ENCODE measurements at places on chromosomes 2 and 18. TPM values are rescaled to one million over a fixed set of nuclear protein-coding genes. Genes with fewer than 3 reads are reported as not detected.

The DNPEP gene
- 44.0 TPM for total RNA-seq

The SLC9A2 gene
- not detected for total RNA-seq

- no peak for DNase-seq
Measured at GRCh38 chr18:68925268-68925667, 127.4 kb downstream of the CCDC102B start.

- DNase-seq = no peak
Measured at GRCh38 chr2:46574457-46575355, 95.3 kb downstream of the TMEM247 start.

- DNase-seq = no peak
Measured at GRCh38 chr2:70627211-70627898, 73.7 kb upstream of the TGFA start.

- DNase-seq = peak; percentile 51
Measured at GRCh38 chr2:109271920-109272319, 142.9 kb downstream of the SH3RF3 start.

DNA sequence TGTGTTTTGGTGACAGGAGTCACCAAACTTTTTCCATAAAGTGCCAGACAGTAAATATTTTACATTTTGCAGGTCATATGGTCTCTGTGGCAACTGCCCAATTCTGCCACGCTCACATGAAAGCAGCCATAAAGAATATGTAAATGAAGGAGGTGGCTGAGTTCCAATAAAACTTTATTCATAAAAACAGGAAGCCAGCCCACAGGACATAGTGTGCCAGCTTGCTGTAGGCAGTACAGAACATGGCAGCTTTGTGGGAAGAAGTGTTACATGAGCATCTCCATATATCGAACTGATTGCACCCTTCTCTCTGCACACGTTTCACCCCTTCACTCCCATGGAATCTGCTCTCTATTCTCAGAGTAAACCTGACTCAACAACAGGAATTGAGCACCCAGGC is 10.2 kb downstream of the ASB18 start:
- no peak for DNase-seq

GRCh38 chr2:19944205-19944845 is 42.5 kb upstream of the TTC32 start:
- DNase-seq = no peak

- no peak for DNase-seq
Measured at GRCh38 chr2:207867056-207867455, 97.3 kb upstream of the FZD5 start.

DNA sequence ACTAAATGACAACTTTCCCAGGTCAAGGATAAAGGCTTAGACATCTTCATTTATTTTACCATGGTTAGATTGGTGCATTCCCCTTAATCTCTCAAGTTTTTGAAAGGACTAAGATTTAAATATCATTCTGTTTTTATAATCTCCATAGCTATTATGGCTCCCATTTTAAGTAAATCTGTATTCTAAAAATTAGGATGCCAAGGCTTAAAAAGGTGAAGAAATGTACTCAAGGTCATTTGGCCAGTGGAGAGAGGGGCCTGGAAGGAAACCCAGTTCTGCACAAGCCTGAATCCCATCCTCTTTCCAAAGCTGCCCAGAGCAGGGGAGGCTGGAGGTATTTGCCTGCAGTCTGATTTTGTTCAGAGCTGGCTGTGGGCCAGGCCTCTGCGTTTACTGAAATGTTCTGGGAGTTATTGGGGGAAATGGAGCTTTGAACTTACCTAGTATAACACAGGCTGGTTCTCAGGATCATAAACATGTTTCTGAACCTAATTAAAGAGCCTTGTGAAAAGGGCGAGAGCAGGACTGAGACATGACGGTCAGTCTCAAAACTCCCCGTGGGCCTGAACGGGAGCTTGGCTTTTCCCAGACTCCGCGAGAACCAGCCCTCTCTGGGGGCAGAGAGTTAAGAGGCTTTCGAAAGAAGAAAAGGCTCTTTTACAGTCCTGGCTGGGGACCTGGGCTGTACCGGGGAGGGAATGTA is 85.6 kb downstream of the DDX1 start:
- peak; percentile 41 for DNase-seq

- no peak for DNase-seq
Measured at GRCh38 chr18:13485604-13486003, 240.8 kb downstream of the FAM210A start.

DNA sequence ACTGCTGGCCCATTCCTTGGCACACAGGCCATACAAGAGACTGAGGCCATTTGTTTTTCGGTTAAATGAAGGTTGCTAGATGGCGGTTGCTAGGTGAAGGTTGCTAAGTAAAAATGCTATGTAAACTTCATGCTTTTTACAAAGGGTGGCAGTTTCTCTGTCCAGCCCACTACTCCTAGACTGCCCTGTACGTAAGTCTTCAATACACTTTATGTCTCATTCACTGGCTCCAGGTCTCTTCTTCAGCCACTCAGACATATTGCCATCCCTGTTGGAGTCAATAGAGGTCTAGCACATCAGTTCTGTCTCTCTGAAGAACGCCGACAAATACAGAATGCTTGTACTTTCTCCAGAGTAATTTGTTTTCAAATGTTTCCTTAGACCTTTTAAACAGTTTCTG is 370.9 kb upstream of the RND3 start:
- DNase-seq = no peak

- DNase-seq = no peak
Measured at GRCh38 chr2:6031200-6031867, 339.1 kb downstream of the SOX11 start.

DNA sequence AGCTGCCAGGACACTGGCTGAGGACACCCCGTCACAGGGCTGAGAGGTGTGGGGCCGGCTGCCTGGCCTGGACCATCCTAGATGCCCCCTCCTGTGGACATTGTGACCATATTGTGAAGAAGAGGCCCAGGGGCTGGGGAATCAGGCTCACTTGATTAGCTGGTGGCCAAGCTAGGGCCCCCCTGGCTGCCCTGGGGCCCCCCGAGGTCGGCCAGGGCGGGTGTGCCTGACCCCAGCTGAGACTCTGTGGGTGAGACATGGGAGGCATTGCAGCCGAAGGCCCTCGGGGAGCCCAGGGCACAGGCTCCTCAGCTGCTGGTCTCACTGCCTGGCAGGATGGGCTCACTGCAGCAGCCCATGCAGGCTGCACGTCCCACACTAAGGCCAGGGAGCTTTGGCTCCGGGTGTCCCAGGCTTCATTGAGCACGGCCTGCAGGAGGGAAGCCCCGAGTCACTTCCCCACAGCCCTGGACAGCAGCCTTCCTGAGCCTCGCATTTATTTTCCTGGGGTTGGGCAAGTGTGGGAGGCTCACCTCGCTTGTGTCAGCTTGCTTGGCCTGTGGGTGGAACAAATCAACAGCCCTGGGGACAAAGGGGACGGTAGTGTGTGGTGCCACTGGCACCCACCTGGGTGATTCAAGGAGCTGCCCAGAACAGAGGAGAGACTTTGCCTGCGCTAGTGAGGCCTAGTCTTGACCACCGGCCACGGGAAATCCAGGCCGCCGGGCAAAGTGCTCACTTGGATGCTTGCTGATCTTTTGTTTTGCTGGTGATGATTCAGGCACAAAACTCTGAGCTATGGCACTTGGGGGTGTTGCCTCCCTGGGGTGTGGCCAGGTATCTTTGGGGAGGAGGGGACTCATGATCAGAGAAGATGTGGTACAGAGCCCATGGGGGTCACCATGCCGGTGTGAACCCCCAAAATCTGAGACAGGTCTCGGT is 1.3 kb downstream of the GAL3ST2 start:
- DNase-seq = no peak

- no peak for DNase-seq
Measured at GRCh38 chr18:57008001-57008686, 138.7 kb upstream of the BOD1L2 start.

- DNase-seq = no peak
Measured at GRCh38 chr2:128820452-128820851, 501.8 kb upstream of the HS6ST1 start.

- DNase-seq = peak; percentile 65
Measured at GRCh38 chr2:8626572-8626971, 55.3 kb upstream of the ID2 start.

DNA sequence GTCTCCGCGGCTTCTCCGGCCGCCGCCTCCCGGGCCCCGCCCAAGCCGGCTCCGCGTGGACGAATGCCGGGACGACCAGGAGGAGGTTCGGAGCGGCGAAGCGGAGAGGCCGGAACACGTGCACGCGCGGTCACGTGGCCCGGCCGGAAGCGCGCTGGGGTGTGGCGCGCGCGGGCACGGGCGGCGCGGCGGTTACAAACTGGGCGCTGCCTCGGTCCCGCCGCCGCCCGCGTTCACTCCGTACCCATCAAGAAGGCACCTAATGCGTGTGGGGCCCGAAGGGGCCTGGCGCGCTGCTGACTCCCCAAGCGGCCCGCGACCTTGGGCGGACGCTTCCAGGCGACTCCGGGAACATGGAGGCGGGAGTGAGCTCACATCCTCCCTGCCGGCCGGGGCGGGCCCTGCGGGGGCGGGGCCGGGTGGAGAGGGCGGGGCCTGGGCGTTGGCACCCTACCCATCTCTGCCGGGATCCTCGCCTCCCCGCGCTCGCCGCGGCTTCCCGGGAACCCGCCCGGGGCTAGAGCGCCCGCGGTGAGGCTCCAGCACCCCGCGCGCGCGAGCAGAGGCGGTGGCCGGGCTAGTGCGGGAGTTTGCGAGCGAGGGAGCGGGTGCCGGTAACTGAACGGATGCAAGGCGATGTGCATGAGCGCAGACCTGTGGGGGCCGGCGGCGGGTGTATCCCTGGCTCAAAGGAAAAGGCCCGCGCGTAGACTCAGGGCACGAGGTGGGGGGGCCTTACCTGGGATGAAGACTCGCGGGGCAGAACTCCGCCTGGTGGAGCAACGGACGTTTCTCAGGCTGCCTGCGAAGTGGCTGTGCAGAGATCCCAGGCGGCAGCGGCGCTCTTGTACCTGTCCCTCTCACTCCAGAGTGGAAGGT is at the start of gene TMEM185B:
Gene TMEM185B, minus strand, starts transcription at position 367 of the 879 bp plus-strand sequence. CDS start 424 bp downstream, outside the sequence.
- DNase-seq = peak; percentile 98

DNA sequence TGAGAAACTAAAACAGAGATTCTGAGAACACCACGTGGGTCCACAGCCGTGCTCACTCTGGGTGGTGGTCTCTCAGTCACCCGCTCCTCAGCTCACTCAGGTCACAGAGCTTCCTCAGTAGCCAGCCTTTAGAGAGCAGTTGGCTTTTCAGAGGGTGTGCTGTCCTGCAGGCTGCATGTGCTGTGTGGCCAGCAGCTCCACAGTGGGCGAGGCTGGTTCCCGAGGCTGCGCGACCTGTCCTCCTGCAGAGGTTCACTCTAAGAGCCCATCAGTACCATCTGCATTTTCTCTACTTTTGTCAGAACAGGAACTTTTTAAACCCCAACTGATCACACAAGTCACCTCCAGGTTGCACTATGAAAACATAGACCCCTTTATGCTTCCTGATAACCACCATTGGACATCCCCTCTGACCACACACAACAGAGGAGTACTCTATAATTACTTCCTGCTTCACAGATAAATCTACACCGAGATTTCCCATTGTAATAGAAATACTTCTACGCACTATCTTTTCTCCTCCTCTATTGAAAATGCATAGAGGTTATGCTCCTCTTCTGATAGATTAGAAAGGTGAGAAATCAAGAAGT is 93.1 kb downstream of the GYPC start:
- no peak for DNase-seq

DNA sequence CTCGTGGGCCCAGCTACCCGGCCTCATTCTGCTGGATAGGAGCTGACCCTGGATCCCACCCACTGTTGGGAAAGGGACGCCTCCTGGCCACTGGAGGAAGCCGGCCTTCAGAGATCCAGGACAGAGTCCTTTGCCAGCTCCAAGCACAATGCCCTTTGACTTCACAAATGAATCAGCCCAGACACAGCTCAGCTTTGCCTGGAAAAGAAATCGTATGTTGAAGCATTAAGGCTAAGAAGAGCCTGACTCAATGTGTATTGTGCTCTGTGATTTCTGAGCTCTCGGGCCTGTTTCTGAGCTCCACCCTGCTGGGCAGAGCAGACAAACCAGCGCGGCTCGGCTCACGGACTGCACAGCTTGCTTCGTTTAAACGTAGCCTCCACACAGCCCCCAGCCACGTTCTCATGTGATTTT is 162.9 kb upstream of the APCDD1 start:
- peak; percentile 86 for DNase-seq

GRCh38 chr2:76170856-76171255 is 460.1 kb upstream of the GCFC2 start:
- no peak for DNase-seq

DNA sequence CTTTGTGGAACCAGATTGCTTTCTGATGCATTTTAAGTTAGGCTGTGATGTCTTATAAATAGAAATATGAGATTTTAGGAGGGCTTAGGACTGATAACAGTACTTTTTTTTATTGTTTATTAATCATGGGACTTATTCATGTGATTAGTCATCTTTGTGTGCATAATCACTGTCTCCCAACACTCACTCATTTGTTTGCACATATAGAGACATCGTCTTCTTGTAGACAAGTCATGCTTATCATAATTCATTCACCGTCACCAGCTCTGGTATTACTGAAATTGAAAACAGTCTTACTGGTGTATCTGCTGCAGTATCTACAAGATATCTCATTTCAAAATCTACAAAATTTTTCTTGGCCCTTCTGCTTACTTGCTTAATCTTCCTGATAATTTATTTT is 45.8 kb downstream of the WDR7 start:
- DNase-seq = no peak

DNA sequence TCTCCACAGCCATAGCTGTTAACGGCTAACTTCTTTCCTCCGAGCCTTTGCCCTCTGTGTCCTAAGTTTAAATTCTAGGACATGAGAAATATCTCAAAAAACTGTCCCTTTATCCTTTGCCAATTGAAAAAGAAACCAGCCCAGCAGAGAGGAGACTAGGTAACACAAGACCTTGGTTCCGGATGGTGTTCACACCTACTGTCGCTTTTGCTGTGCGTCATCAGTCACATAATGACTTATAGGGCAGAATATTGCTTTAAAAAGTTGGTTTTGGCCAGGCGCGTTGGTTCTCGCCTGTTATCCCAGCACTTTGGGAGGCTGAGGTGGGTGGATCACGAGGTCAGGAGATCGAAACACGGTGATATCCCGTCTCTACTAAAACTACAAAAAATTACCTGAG is 66.2 kb downstream of the SP3 start:
- no peak for DNase-seq

DNA sequence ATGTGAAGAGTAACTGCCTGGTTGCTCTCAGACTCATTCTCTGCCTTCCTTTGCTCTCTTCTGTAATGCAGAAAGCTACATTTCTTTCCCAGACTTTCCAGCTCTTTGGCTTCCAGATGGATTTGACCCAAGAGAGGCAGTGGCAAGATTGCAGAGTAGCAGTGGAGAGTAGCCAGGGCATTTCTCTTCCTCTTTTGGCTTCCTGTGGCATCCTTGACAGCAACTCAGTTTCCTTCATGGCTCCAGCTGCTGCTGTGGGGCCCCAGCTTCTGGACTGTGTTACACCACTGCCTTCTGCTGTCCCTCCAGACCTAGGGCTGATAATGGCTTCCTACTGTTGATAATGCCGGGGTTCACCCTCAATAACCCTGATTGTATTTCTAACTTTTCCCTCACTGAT is 469.4 kb upstream of the SPRED2 start:
- DNase-seq = no peak

- peak; percentile 88 for DNase-seq
Measured at GRCh38 chr2:121075006-121075551, 209.9 kb downstream of the TFCP2L1 start.

GRCh38 chr2:55175254-55176093 is 56.6 kb downstream of the CLHC1 start:
- no peak for DNase-seq

All from posterior vena cava (tissue), 2 donors.